IMR-90 (cell line): ENCODE measurements at places on chromosomes 7 and 10. TPM values are rescaled to one million over a fixed set of nuclear protein-coding genes. Genes with fewer than 3 reads are reported as not detected.

The CALML5 gene
- not detected in 2 replicates for total RNA-seq

The CDHR1 gene
- not detected in 2 replicates for total RNA-seq

The SH3PXD2A gene
- 6.3 and 6.7 TPM in 2 replicates for total RNA-seq

The CHST15 gene
- total RNA-seq, result 0.18 and 0.28 TPM in 2 replicates

The OR2A12 gene
- not detected in 2 replicates for total RNA-seq

The PLPP4 gene
- 0.18 and 0.28 TPM in 2 replicates for total RNA-seq

The PALD1 gene
- under 0.01 and 0.18 TPM in 2 replicates for total RNA-seq

GRCh38 chr7:140674899-140675701 is 2.4 kb downstream of the ADCK2 start:
- peak; percentile 57 for DNase-seq

- no peak for DNase-seq
These were observed 636.5 kb downstream of the GALNT17 start for GRCh38 chr7:71768450-71768849.

GRCh38 chr10:34523017-34523767 is 291.9 kb downstream of the PARD3 start:
- peak; percentile 52 for DNase-seq

DNA sequence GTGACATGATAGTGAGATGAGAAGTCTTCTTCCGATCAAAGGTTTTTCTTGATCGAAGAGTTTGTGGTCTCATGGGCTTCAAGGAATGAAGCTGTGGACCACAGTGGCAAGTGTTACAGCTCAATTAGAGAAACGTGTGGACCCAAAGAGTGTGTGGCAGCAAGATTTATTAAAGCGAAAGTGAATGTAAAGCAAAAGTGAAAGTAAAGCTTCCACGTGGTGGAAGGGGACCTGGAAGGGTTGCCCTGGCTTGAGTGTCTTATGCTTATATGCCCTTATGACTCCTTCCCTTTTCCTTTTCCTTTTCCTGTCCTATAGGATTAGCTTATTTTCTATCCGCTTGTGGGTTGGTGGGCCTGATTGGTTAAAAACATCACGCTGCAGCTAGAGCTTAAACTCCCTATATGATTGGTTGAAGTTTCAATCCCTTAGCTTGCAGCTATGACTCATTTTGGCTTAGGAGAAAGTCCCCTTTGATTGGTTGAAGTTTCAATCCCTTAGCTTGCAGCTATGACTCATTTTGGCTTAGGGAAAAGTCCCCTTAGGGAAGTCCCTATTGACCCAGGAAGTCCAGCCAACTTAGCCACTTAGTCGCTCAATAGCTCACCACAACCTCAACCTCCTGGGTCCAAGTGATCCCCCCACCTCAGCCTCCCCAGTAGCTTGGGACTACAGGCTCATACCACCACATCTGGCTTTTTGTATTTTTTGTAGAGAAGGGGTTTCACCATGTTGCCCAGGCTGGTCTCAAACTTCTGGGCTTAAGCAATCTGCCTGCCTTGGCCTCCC is 34.7 kb downstream of the MRPS24 start:
- peak; percentile 40 for DNase-seq

- no peak for DNase-seq
These were observed 20.6 kb upstream of the RASSF4 start for GRCh38 chr10:44938956-44939355.

DNA sequence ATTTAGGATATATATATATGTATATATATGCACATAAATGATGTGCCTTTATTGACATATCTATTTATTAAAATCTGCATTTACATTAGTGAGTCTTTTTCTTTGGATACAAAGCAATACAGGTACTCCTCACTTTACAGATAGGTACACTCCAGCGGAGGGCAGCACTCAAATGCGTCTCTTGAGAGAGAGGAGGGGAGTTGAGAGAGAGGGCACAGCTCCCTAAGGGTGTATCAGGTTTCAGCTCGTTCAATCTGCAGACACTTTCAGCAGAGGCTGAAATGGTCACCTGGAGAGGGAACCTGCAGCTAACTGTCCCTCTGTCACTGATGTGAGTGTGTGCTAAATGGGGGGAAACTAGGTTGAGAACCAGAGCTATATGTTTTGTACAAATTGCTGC is 21.5 kb downstream of the C10orf53 start:
- no peak for DNase-seq

DNA sequence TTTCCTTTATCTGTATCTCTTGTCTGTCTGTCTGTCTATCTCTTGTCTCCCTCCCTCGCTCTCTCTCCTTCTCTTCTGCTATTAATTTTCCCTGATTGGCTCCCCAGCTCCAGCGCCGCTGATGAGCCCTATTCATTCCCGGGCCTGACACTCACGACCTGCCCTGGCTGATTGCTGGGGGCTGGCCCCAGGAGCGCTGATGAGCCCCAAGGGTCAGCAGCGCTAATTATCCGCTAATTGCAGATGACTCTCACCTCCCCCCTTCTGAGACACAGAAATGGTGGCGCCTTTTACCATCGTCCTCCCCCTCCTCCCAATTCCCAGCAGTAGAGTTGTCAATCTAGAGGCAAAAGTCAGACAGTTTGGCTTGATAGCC is 1.3 kb upstream of the GBX1 start:
- no peak for DNase-seq

DNA sequence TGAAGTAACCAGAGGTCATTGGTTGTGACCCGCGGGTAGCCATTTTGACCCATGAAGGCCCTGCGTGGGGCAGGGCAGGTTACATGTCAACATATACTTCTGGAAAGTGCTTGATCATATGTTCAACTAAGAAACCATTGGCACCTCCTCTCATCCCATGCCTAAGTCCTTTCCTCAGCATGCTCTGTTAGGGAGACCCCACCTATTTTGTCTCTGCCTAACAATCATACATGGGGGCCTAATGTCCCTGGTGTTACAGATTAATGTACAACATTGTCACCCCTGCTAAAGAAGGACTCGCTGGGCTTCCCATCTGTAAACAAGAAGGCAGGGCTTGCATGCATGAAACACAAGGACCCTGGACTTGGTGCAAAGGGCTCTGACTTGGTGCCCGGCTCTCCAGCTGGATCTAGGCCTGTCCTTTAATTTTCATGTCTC is 133.7 kb upstream of the TNS3 start:
- no peak for DNase-seq

- DNase-seq, result no peak
These were observed 54.0 kb downstream of the NEURL1 start for GRCh38 chr10:103547391-103547946.

DNA sequence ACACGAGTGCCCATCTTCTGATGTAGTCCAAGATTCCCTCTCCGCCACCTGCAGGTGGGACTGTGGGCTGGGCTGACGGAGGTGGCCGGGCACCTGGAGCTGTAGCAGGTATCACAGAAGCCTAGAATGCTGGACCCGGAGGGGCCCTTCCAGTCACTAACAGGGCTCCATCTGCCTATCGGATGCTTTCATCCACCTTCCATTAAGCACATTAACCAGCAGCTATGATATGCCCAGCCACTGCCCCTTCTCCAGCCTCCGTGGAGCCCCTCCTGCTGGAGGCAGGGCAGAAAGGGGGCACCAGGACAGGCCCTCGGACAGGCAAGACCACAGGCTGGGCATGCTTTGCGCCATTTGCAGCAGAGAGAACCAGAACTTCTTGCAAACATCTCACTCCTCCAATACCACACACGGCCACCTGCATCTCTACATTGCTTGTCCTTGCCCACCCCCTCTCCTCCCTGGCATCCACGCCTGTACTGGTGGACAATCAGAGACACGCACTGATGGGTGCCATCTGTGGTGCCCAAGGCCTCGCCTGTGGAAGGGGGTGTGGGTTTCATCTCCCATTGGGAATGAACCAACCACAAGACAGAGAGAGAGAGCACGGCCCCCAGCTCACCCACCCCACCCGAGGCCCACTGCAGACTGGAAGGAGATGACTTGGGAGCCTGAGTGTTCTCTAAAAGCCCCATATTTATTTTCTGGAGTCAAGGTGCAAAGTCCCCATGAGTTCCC is 16.8 kb downstream of the PRKAG2 start:
- no peak for DNase-seq

DNA sequence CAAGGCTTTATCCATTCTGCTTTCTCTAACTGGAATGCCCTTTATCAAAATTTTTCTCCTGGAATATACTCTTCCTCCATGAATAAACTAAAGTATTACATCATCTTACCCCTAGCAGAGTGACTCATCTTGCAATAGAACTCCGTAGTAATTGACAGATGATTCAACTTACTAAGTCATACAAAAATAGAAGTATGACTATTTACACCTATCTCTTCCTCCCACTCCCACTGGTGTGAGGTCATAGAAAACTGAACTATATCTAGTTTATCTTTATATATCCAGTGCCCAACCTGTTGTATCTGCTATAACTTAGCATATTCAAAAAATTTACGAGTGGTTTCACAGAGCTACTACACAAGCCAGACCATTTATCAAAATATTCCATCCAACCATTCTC is 26.1 kb downstream of the ABCB1 start:
- DNase-seq, result peak; percentile 86

DNA sequence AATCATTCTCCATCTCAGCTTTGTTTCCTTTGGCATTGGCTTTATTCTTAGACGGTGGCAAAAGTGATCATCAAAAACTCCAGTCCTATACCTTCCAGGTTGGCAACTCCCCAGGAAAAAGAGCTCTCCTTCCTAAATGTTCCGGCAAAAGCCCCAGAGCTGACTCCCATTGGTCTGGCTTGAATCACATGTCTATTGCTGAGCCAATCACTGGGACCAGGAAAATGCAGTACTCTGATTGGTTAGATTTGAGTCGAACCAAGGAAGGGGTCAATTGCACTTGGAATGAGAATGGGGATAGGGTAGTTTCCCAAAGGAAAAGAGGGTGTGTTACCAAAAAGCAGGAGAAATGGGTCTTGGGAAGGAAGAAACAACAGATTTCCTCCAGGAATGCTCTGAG is 22.3 kb downstream of the LEP start:
- DNase-seq, result no peak

DNA sequence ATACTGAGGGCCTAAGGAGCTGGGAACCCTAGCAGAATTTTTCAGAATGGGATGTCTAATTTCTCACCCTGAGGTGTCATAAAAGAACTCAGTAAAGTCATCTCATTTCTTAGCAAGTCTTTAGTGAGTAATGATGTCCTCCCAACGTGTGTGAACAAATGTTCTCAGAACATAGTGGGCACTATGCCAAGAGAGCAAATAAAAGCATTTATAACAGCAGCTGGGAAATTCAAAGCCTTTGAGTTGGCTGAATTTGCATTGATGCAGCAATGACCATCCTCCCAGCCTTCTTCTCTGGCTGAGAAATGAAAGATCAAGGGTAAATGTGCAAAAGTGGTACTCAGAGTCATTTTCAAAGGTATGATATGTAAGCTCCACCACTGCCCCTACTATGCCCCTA is 109.4 kb downstream of the FAM107B start:
- DNase-seq, result no peak

GRCh38 chr7:27091105-27091504 is 4.7 kb downstream of the HOXA1 start:
- DNase-seq, result no peak

DNA sequence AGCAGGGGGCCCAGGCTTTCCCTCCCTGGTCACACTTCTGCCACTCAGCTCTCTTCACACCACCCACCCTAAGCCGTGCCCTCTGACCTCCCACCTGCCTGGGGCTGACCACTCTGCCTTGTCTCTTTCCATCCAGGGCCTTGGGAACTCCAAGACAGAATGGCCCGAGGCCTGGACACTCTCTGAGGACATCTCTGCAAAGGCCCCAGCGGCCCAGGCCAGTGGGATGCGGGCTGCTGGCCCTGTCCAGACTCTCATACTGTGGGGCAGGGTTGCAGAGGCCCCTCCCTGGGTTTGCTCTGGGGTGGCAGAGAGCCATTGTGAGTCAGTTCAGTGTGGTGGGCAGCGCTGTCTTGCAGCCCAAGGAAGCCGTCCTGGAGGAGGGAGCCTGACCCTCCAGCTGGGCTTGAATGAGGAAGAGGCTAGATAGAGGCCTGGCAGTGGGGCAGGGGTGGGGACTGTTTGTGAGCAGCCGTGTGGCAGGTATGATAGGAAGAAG is 39.9 kb upstream of the RABGEF1 start:
- DNase-seq, result no peak

GRCh38 chr10:103681617-103682399 is 173.6 kb downstream of the SH3PXD2A start:
- DNase-seq, result no peak

GRCh38 chr7:105014693-105015389 is 836 bp downstream of the KMT2E start:
- DNase-seq, result peak; percentile 34
